Anterior cingulate cortex (tissue), 58 donors: ENCODE measurements at places on chromosomes 6 and 20.

- DNase-seq: no peak
These were observed 274.3 kb downstream of the CD109 start for GRCh38 chr6:73969971-73970970.

DNA sequence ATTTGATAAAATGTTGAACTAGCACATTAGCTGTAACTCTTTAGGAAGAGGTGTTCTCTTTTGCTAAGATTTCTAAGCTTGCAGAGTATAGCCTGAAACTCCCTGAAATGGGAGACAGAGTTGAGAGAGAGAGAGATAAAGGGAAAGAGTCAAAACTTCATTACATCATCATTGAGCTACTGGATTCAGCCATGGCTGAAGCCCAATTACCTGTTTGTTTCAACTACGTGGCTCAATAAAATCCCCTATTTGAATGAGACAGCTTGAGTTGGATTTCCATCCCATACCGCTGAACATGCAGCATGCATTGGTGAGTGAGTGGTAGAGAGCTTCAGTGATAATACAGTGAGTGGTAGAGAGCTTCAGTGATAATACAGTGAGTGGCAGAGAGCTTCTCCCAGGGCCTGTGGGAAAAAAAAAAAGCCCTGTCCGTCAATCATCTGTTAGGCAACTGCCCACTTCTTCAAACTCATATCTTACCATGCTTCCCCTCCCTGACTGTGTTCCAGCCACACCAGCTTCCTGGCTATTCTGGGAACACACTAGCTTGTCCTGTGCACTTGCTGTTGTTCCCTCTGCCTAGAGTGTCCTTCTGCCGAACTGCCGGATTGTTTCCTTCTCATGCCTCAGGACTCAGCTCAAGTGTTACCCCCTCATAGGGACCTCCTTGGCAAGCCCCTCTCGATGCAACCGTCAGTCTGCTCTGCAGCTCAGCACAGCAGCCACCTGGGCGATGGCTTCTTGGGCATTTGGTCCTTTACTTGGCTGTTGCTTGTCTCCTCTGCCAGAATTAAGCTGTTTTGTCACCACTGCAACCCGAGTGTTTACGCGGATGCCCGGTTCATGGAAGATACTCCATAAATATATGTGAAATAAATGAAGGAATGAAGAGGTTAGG lies 91.3 kb upstream of the EYA2 start:
- DNase-seq: no peak

DNA sequence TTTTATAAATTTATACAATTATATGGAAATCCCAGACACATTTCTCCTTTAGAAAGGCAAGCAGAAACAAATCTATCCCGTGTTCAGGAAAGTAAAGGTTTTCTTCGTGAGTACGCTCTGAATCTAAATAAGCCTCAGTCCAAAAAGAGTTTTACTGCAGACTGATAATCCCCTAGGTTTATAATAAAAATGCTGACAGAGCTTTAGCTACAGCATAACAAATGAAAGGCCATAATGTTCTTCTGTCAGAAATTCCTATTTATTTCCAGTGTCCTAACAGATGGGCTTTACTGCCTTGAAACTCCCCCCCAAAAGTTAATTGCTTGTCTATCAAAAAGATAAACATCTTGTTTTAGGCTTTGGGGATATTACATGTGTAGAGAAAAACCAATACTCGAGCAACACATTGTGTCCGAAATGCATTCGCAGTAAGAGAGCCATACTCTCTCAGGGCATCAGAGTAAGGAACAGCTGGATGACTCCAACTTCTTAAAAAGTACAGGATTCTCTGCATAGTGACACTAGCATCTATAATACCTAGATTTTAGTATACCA lies 109.0 kb downstream of the PRKN start:
- no peak for DNase-seq

GRCh38 chr6:96923871-96924493 lies 546 bp upstream of the KLHL32 start:
- DNase-seq: no peak

DNA sequence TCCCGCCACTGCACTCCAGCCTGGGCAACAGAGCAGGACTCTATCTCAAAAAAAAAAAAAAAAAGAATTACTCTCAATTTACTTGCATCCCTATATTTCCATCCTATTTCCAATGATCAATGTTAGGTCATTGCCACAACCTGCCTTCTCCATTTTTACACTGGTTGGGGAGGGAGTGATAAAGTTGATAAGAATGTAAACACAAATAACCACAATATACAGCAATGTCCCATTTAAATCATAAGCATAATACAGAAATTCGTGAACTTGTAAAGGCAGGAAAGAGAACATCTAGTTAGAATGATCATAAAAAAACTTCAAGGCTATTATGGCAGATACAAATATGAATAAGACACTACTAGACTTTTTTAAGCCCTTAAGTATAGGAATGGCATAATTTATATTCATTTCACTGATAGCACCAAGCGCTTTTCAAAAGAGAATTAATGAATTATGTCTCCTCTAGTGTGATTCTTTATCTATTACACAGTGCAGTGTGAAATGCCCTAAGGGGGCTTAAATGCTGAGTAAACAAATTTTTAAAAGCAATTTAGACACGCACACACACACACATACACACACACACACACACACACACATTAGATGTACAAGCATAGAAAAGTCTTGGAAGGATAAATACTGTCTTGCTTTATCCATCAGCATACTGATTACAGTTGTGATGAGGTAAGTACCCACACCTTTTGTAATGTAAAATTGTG lies 33.5 kb upstream of the RAB23 start:
- no peak for DNase-seq

- DNase-seq: no peak
These were observed 53.4 kb upstream of the TMEM30A start for GRCh38 chr6:75337835-75338580.

DNA sequence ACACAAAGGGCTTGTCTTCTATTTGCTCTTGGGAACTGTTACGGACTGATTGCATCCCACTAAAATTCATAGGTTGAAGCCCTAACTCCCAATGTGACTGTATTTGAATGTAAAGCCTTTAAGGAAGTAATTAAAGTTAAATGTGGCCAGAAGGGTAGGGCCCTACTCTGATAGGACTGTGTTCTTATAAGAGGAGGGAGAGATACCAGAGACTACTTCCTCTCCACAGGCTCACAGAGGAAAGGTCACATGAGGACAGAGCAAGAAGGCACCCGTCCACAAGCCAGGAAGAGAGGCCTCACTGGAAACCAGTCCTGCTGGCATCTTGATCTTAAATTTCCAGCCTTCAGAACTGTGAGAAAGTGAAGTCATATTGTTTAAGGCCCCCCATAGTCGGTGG lies 211.9 kb downstream of the CDH26 start:
- no peak for DNase-seq

- peak; percentile 14 for DNase-seq
These were observed 12.8 kb upstream of the DNAAF9 start for GRCh38 chr20:3420211-3420707.

GRCh38 chr20:48211238-48211637 lies 426.0 kb upstream of the SULF2 start:
- no peak for DNase-seq

DNA sequence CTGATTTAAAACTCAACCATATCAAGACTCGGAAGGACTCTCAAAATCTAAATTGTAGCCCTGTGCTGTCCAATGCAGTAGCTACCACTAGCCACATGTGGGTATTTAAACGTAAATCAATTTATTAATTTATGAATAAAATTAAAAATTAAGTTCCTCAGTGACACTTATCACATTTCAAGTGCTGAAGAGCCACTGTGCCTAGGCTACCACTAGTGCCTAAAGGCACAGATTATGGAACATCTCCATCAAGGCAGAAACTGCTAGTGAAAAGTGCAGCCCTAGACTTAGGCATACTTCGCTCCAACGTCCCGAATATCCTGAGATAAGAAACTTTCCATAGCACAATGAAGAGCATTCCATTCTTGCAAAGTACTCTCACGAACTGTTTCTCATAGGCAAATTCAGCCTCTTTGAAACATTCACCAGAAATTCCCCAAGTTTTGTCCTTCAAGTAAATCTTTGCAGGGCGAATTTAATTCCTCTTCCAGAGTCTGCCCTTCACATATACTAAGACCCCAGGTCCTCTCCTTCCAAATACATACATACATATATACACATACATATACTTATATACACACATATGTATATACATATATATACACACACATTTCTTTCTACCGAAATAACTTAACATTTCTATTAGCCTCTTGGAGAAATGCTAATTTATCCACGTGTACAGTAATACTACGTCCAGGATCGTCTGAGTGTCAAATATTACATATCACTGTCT lies 1.3 kb downstream of the SUPT3H start:
- DNase-seq: no peak

GRCh38 chr6:165081944-165082532 lies 227.4 kb downstream of the C6orf118 start:
- DNase-seq: no peak

DNA sequence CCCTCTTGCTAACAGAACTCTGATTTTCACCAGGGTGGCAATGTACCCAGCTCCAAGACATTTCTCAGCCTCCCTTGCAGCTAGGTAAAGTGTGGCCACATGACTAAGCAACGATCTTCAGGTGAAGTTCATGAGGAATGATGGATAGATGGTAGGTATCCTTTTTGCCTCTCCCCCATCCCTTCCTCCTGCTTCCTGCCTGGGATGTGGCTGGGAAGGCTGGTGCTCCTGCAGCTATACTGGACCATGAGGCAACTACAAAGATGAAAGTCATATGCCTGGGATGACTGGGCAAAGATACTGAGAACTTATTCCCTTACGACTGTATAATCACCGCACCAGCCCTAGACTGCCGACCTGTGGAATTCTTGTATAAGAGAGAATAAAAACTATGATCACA lies 13.4 kb downstream of the ZNF335 start:
- no peak for DNase-seq

GRCh38 chr6:158152659-158153058 lies 15.4 kb downstream of the SERAC1 start:
- DNase-seq: no peak

- no peak for DNase-seq
These were observed 31.8 kb downstream of the KCNG1 start for GRCh38 chr20:50991076-50991475.

- no peak for DNase-seq
These were observed 141.1 kb downstream of the CD164 start for GRCh38 chr6:109241199-109241598.

GRCh38 chr20:49661560-49662329 lies 51.9 kb downstream of the B4GALT5 start:
- DNase-seq: no peak

DNA sequence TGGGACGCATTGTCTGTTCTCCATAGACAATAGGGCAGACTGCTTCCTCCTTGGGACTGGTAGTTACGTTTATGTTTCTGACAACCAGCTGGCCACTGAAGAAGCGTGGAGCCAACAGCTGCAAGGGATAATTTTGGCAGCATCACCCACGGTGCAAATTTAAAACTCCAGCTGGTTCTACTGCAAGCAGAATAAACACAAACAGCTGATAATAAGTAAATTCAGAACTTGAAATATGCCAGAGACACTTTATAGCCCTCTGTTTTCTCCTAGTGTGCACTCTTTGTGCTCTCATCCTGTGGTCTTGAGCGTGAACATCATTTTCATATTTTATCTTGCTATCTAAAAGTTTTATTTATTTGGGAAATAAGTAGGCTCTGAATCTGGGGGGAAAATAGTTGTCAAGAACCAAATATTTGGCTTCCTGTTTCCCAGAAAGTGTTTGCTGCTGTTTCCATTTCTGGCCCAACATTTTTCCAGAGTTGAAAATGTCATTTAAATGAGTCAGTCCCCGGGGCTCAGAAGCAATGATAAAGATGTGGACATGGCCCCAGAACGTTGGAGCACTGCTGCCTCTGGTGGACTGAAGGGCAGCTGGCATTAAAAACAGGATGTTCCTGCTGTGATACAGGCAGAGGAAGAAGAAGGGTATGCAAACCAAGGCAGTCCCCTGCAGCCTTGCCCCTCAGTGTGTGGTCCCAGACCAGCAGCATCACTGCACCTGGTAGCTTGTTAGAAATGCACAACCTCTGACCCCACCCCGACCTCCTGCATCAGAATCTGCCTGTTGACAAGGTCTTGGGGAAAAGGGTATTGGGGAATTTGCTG lies 12.5 kb upstream of the THBD start:
- DNase-seq: no peak

GRCh38 chr20:22821796-22822195 lies 213.3 kb upstream of the SSTR4 start:
- DNase-seq: no peak

GRCh38 chr6:111427341-111428116 lies 55.5 kb downstream of the REV3L start:
- no peak for DNase-seq

GRCh38 chr6:24504287-24504648 lies 9.5 kb downstream of the ALDH5A1 start:
- no peak for DNase-seq

GRCh38 chr6:42038811-42039408 lies 11.4 kb upstream of the TAF8 start:
- no peak for DNase-seq

- DNase-seq: no peak
These were observed 48.5 kb downstream of the COL12A1 start for GRCh38 chr6:75157336-75157735.

DNA sequence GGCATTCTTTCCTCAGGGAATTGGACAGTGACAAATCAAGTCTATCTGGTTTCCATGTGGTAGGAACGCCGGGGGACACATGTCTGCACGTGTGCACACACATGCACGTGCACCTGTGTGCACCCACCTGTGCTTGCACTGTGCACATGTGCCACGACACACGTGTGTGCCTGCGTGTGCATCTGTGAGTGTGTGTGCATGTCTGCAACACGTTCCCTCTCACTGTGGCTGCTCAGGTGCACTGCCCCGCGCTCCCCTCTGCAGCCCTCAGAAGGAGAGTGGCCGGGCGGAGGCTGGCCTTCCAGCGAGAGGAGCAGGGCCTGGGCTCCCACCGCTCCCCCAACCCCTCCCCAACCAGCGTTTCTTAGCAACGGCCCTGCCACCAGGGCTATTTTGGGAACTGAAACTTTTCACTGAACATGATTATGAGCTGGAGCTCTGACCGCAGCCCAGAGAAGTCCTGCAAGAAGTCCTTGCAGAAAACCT lies 147.8 kb downstream of the PHACTR3 start:
- peak; percentile 16 for DNase-seq

- no peak for DNase-seq
These were observed at the start of gene STXBP5 for GRCh38 chr6:147204060-147204785. Gene STXBP5 (plus strand): TSS chr6:147204417. CDS start chr6:147204533, 116 bp downstream.

DNA sequence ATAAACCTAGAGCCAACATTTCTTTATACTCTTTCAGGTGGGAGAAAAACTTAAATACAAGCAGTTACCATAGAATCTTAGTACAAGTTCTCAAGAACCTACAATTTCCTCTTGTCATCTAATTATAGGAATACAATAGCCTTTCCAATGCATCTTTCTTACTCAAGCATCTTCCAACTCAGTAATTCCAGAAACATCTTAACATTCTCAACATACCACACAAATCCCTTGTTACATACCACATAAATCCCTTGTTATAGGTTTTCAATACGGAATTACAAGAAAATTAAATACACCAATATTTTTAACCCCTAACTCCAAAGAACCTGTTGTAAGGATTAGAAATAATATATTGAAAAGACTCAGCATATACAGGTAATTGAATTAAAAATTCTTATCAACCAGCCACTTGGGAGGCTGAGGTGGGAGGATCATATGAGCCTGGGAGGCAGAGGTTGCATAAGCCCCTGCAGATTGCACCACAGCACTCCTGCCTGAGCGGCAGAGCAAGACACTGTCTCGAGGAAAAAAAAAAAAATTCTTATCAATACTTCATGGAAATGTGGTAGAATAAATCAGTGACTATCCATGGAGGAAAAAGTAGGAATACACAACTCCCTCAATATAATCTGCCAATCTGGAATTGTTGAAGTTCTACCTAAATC lies 127.5 kb upstream of the CCDC28A start:
- no peak for DNase-seq

GRCh38 chr20:31517373-31517772 lies 3.1 kb downstream of the HM13 start:
- DNase-seq: no peak

- DNase-seq: no peak
These were observed 12.0 kb downstream of the TTI1 start for GRCh38 chr20:38021087-38021772.
